ENCODE measurements at places on chromosomes 4 and X.

GRCh38 chrX:2662586-2662985 lies 28.5 kb upstream of the CD99 start:
- no peak for DNase-seq

DNA sequence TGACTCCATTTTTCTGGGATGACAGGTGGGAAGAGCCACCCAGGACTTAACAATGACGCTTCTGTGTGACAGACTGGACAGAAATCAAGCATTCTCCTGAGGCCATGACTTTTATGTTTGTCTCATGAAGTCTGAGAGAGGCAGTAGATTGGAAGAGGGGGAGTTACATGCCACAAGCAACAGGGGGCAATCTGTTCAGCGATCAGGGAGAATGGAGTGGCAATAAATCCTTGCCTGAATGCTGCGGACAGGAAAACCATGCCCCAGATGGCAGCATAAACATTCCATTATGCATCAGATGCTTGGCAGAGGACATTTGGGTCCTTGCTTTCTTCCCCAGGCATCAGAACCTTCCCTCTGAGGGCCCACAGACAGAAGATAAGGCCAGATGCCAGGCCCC lies 312.4 kb upstream of the DIPK2B start:
- DNase-seq = no peak

DNA sequence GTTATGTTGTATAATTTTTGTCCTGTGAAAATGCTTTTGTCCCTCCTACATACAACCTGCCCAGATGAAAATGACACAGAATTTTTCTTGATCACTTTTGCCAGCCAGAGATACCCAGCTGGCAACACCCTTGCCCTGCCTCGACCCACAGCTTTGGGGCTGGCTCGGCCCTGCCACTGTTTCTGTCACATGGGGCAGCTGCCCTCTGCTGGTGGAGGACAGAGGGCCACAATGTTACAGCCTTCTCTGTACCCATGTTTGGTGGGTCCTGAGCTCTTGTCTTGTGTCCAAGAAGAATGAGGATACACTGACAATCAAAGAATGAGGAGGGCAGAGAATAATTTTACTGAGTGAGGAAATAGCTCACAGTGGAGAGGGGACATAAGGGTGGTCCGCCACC lies 31.1 kb downstream of the BMP15 start:
- DNase-seq = no peak

DNA sequence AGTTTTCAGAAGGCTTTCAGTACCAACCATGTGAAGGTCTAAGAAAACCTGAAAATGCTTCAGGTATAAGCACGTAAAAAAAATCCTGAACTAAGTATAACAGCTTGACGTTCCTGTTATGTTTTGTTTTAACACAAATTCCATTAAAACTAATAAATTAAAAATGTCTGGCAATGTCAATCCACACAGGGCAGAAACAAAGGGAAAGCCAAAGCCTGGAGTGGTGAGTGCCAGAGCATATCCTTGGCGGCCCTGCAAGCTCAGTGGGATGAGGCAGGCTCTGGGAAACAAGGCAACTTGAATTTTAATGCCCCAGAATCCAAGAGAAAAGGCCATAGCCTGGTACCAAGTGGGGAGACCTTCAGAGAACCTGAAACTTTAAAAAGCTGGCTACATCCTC lies 78.2 kb downstream of the EPHA5 start:
- no peak for DNase-seq

- no peak for DNase-seq
Observed at GRCh38 chrX:133681421-133681820, 266.1 kb upstream of the GPC4 start.

GRCh38 chr4:63211776-63212479 lies 1197.3 kb downstream of the TECRL start:
- no peak for DNase-seq

- DNase-seq = no peak
Observed at GRCh38 chr4:170610434-170610833, 520.7 kb upstream of the AADAT start.

GRCh38 chr4:37663552-37663951 lies 22.6 kb downstream of the RELL1 start:
- DNase-seq = no peak

DNA sequence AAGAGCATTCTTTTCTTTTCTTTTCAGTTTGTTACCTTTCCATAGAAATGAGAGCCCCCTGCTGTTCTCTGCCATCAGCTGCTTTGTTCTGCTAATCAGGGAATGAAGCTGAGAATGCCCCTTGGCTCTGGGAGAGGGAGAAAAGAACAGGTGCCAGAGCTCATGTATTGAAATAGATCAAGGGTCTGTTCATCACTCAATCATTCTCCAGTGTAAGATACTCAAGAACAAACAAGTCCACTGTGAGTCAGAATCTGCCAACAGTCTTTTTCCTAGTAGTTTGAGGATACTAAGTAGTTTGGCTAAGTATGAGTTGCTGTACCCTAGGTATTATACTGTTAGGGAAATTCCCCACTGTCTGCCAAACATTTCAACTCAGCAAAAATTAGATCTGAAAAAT lies 144.3 kb downstream of the RTL3 start:
- DNase-seq = no peak

GRCh38 chr4:128908735-128909134 lies 99.2 kb downstream of the JADE1 start:
- no peak for DNase-seq

- no peak for DNase-seq
Observed at GRCh38 chr4:118348886-118349285, 3.9 kb downstream of the PRSS12 start.

DNA sequence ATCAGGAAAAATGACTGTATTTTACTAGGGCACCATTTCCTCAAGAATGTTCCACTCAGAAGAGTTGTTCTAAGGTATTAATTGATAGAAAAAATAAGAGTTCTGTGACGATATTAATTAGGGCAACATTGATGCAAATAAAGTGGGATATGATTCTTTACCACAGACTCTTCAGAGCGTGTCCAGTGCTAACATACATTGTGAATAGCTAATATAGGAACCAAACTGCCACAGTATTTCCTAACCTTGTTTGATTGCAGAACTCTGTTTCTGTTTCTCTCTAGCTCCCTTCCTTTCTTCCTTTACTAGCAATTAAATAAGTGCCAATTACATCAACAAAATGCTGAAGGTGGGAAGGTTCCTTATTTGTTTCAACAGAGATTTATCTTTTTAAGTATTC lies 154.1 kb upstream of the CPEB2 start:
- DNase-seq = no peak

DNA sequence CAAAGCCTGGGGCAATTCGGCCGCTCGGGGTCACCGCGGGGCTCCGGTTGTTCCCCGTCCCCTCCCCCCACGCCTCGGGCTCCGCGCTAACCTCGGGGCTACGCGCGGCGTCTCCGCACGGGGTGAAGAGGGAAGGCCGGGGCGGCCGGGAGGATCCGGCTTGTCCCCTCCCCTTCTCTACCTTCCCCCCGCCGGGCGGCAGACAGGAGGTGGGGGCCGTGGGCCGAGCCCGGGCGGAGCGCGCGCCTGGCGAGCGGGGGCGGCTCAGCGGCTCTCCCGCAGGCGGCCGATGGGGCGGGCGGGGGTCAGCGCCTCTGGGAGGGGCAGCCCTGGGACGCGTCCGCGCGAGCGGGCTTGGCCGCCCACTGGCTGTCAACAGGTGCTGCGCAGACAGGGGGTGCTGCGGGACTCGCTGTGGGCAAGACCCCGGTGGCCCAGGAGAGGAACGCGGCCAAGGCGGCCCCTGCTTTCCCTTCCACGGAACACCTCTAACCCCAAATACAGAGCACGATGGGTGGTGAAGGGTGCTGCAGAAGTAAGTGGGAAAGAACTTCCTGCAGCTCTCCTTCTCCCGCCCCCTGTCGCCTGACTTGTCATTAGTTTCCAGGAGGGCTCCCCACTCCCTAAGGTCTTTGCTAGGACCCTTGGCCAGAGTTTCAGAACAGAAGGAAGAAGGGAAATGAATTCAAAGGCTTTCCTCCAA lies at the start of gene PDGFC:
PDGFC (minus strand) TSS at position 124 of the 703 bp plus-strand sequence. CDS start 896 bp downstream, outside the sequence.
- DNase-seq = peak; percentile 34

DNA sequence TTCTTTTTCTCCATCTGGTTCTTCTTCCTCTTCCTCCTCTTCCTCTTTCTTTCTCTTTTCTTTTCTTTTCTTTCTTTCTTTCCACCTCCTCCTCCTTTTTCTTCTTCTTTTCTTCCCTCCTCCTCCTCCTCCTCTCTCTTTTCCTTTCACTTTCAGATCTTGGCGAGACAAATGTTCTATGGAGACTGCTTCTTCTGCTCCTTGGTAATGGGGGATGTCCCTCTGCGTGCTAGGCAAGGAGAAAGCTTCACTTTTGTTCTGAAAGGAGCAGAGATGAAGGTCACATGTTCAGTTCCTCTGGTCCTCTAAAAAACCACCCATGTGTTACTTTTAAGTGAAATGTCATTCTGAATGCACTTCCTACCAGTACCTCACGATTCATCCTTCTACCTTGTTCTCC lies 33.2 kb downstream of the NBDY start:
- no peak for DNase-seq

GRCh38 chrX:12237131-12237530 lies 98.9 kb downstream of the FRMPD4 start:
- no peak for DNase-seq

DNA sequence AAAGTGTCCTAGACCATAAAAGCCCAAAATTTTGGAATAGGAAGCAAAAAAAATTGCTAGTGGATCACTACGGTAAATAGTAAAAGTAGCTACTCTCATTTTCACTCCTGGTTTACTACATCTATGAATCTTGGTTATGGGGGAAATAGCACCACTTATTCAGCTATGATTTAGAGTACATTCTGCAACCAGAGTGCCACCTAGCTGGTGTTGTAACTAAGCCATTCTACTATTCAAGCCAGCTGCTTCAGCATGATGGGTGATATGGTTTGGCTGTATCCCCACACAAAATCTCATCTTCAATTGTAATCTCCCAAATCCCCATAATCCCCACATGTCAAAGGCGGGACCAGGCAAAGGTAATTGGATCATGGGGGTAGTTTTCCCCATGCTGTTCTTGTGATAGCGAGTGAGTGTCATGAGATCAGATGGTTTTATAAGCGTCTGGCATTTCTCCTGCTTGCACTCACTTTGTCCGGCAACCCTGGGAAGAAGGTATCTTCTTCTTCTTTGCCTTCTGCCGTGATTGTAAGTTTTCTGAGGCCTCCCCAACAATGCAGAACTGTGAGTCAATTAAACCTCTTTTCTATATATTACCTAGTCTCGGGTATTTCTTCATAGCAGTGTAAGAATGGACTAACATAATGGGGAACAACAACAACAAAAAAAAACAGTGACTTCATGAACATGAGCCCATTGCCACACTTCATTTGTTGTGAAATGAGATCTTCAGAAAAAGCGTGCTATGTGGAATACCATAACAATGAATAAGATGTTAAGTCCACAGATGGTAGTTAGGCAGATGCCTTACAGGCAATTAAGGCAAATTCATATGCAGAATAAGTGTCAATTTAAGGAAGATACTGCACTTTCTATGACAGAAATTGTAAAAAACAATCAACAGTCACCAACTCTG lies 280.1 kb downstream of the PABPC4L start:
- no peak for DNase-seq

DNA sequence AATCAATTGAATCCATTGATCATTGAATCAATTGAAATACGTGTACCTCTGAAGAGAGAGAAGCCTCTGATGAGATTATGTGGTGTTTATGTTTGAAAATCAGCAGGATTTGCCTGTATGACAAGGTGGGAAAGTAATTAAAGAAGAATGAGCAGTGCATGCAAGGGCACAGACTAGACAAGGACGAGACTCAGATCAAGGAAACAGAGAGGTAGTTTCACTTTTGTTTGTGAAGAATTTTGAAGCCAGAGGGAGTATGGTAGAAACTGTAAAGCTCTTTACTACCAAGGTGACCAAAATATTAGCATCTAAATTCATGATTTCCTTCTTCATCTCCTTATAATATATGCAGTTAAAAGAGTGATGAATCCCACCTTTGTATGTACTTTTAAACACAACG lies 1830.0 kb upstream of the IGFBP7 start:
- no peak for DNase-seq

- DNase-seq = no peak
Observed at GRCh38 chrX:135605906-135606305, 85.4 kb downstream of the INTS6L start.

- no peak for DNase-seq
Observed at GRCh38 chrX:34734383-34734782, 77.3 kb upstream of the TMEM47 start.

GRCh38 chr4:94240384-94240783 lies 32.7 kb downstream of the SMARCAD1 start:
- DNase-seq = no peak

- DNase-seq = no peak
Observed at GRCh38 chrX:120604361-120604782, 471 bp downstream of the MCTS1 start.

DNA sequence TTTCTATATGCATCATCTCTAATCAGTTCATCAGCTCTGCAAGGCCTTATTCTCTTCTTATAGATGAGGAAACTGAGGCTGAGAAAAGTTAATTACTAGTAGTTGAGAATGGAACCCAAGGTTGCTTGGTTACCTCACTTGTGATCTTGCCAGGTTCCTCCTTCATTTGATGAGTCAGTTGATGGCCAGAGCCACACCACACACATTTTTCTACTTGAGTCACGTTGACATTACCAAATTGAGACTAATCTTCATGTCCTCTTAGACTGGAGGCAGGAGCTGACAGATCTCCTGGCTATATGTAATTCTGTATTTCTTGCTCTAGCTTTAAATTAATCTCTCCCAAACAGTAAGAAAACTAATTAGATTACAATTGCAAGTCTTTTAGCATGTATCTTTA lies 428.4 kb downstream of the AFF2 start:
- no peak for DNase-seq

DNA sequence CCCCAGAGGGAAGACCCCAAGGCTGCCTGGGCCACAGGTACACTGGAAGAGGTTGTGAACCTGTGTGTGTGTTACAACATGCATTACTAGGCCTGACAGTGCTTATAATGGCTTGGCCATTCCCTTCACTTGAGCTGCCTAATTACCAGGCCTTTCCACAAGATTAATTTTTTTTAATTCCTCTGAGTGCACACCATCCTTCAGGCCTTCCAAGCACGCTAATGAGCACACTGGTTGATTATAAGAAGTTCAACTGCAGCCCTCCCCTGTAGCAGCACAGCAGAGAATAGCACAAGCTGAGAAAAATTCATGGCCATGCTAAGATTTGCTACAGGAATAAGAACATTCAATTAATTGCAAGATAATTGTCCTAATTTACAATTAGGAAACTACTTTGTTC lies 2.2 kb upstream of the SUPT20HL2 start:
- no peak for DNase-seq

- no peak for DNase-seq
Observed at GRCh38 chrX:5915783-5916182, 312.9 kb downstream of the NLGN4X start.

GRCh38 chrX:14377427-14377826 lies 151.9 kb upstream of the GLRA2 start:
- no peak for DNase-seq

- DNase-seq = no peak
Observed at GRCh38 chrX:39159921-39160507, 358.8 kb downstream of the MID1IP1 start.

DNA sequence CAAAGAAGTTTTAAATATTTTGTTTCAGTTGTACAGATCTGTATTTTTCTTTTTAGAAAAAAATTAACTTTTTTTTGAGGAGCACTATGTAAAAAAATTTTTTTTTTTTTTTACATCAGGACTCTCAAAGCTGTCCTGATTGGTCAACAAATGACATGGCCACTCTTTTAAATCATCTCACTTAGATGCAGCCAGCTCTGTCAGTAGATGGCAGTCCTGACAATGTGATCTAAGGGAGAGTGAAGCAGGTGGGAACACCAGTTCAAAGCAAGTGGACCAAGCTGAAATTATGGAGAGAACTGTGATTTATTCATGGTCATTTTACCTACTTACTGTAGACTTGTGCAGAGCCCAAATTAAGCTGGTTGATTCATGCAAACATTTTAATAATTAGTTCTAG lies 174.7 kb upstream of the GPRIN3 start:
- DNase-seq = peak; percentile 40
